ENCODE measurements at places on chromosomes 5 and 9.

GRCh38 chr9:95286151-95286550 lies 31.4 kb downstream of the FANCC start:
- no peak for DNase-seq

DNA sequence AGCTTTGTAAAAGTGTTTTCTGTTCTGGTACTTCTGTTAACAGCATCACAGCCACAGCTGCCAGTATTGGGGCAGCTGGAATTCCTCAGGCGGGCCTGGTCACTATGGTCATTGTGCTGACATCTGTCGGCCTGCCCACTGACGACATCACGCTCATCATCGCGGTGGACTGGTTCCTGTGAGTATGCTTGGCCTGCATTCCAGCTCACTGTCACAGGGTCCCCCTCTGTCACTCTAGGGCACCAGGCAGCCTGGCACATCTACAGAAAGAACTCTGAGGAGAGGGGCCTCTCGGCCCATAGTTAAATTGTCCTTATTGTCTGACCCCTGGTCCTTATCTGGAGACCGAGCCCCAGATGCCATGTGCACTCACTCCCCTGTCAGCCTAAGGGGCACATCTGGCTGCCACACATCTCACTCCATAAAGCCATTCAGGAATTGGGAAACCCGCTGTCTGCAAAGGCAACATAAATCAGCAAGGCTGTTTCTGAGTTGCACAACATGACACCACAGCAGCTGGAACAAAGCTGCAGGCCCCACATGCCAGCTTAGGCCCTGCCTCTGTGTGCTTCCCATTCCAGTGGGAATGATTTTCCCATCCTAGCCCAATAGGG lies 77.5 kb downstream of the SLC1A3 start:
- no peak for DNase-seq

DNA sequence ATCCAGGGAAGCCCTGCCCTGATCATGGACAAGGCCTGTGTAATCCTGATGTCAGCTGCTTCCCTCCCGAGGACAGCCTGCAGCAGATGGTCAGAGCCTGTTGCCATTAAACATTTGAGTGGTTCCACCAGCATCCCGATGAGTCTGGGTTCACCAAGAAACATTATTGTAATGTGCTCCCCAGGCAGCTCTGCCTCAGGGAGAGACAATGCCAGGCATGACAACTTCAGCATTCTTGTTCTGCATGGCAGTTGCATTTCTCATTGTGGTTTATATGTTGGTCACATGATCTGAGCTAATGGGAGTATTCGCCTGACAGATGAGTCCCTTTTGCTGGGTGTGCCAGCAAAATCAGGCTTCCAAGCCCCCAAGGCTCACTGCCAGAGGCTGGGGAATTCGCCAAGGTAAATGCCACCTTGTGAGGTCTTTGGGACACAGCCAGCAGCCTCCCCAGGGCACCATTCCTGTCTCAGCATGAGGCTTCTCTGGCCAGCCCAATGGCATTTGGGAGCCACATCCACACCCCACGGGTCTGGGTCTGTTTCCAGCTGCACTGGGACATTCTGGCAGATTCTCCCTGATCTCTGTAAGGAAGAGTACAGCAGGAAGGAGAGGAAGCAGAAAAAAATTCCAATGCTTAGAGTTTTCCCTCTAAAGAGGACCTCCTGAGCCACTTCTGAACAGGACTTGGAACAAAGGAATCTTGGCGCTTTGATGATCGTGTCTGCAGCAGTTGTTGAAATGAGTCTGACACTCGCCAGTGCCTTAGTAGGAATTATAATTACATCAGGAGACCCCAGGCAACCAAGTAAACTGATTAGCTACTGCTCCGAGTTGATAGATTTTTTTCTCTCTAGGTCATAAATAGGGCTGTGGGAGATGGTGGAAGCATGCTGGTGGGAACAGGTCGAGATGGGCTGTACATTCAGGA lies 18.7 kb downstream of the KCNIP1 start:
- DNase-seq = no peak

- DNase-seq = no peak
Observed at GRCh38 chr5:171355302-171355724, 32.3 kb upstream of the NPM1 start.

DNA sequence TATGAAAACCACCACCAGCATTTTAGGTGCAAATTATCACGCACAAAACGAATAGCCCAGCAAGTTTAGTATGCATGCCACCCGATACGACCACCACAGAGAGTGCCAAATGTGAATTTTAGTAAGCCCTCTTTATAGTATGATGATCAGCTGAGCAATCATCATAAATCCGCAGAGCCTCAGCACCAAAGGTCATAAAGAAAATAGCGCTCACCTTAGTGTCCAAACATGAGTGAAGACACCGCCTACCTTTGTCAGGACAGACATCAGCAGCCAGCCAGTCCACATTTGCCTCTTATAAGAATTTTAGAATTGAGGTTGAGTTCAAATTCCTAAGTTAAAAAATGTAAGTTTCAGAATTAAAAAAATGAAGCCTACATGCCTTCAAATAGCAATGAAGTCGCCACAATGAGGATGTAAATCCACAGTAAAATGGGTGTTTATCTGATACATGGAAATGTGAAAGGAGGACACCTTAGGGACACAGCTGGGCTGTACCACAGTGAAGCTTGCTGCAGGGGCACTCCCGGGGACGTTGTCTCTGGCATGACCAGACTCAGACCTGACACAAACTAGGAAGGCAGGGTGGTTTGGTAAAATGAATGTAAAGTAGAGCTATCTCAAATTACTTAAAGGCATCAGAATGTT lies 149.0 kb downstream of the AUH start:
- no peak for DNase-seq

DNA sequence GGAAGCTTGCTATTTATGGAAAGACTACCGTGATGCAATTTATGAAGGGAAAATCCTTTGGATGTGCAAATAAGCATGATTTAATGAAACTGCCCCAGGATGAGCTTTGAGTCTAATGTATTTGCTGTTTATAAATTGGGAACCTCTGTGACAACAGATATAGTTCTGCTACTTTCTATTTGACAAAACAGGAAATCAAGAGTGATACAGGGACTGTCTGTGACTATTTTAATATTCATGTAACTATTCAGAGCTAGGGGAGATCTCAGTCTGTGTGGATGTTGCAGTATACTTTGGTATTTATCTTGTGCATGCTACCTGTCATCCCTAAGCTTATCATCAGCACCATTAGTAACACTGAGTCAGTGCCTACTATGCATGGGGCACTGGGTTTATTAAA lies 132.1 kb downstream of the PDZD2 start:
- DNase-seq = no peak

GRCh38 chr5:132072070-132072469 lies 1.5 kb upstream of the CSF2 start:
- no peak for DNase-seq

GRCh38 chr5:126497506-126497905 lies 74.3 kb downstream of the GRAMD2B start:
- DNase-seq = no peak

DNA sequence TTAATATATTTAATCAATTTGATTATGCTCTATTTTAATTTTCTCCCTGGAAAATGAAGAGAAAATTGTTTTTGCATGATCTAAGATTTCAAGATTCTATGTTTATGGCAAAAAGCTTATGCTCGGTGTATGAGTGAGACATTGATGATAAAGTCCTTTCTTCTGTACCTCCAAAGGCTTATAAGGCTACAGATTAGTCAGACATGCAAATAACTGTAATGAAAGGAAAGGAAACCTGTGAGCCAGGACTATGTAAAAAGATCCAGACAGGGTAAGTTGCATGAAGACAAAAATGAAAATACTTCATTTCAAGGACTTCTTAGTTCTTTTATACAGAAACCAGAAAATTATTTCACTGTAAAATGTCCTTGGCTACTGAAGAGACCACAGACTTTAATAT lies 52.2 kb upstream of the EDIL3 start:
- DNase-seq = no peak

DNA sequence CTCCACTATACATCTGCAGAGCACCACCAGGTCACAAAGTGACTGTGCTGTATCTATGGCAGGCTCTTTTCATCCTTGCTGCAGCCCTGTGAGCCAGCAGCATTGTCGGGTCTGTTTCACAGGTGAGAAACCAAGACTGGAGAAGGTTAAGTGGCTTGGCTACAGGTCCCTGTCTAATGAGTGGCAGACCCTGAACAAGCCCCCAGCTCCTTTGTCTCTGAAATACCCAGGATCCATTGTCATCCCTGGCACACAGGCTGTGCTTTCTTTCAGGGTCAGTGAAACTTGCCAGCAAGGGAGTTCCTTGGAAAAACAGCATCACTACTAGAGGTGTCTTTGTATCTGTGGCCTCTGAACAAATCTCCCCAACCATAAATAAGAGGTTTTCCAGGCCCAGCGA lies 27.6 kb upstream of the CXCL14 start:
- no peak for DNase-seq

DNA sequence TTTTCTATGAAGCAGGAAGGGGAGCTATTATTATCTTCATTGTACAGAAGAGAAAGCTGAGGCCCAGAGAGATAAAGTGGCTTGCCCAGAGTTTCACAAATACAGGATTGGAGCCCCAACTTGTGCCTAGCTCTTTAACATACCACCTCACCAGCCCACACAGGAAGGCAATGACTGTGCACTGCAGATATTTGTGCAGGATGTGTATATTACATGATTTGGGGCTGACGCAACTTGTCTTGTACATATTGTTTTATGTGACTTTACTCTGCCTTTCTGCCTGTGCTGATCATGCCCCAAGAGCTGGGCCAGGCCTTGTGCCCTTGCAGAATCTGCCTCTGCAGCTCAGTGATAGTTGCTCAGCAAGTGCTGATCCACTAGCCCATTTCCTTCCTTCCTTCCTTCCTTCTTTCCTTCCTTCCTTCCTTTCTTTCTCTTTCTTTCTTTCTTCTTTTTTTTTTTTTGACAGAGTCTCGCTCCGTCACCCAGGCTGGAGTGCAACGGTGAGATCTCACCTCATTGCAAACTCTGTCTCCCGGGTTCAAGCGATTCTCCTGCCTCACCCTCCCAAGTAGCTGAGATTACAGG lies 106.6 kb upstream of the TBCA start:
- DNase-seq = no peak

DNA sequence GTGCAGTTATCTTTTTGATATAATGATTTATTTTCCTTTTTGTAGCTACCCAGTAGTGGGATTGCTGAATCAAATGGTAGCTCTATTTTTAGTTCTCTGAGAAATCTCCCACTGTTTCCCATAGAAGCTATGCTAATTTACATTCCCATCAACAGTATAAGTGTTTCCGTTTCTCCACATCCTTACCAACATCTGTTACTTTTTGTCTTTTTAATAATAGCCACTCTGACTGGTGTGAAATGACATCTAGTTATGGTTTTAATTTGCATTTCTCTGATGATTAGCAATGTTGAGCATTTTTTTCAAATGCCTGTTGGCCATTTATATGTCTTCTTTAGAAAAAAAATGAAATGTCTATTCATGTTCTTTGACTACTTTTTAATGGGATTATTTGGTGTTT lies 94.7 kb downstream of the SERINC5 start:
- no peak for DNase-seq

GRCh38 chr5:38743562-38743961 lies 102.2 kb upstream of the OSMR start:
- no peak for DNase-seq

DNA sequence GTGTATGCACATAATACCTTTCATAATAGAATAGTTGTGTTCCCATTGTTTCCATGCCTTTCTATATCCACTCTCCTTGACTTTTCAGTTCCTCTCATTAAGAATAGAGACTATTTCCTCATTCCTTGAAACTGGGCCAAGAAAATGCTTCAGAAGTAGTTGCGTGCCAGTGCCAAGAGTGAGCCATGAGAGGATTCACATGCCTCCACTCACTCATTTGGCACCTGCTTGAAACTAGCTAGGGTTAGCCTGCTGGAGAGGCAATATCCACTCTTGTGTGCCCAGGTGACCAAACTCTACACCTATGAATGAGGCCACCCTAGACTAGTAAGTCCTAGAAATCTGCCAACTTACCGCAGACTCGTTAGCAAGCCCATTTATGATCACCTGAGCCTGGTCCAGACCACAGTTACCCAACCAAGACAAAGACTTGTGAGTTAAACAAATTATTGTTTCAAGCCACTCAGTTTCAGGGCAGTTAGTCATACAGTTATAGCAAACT lies 276.3 kb downstream of the EPB41L4A start:
- no peak for DNase-seq

- no peak for DNase-seq
Observed at GRCh38 chr5:171505473-171506043, 86.1 kb downstream of the FGF18 start.

DNA sequence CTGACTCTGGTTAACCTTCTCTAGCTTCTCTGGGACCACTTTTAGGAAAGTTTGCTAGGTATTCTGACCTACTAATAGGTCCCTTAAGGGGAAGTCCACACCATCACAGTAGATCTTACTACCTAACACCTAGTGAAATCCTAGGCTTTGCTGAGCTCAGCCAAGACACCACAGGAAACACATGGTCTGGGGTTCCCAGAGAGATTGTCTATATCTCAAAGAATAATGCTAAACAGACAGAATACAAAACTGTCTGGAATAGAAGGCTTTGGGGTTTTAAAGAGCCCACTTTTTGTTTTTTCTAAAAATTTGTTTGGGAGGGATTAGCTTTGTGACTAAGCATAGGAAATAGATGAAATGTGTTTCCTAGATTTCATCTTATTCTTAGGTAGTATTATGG lies 395.1 kb downstream of the ARHGEF28 start:
- DNase-seq = no peak

GRCh38 chr5:162052676-162053075 lies 14.9 kb upstream of the GABRG2 start:
- DNase-seq = no peak

GRCh38 chr9:80086822-80087345 lies 515.1 kb downstream of the TLE4 start:
- DNase-seq = no peak

DNA sequence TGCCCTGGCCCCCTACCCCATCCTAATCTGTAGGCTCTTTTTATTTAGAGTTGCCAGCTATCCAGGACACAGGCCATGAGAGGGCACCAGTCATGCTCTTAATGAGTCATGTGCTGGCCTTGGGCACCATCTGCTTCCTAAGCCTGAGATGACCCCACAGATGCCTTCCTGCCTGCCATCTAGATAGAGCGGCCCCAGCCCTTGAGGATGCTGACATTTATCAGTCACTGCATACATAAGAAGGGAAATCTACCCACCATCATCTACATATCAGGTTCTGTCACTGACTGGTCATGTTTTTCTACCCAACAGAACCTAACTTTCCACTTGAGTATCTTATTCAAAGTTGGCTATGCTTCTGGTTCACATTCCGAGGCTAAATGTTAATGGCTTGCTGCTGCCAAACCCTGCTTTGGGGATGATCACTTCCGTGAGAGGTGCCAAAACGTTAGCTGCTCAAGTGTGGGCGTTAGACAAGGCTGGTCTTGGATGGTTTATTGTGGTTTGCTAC lies 49.9 kb upstream of the TTC23L start:
- no peak for DNase-seq

- peak; percentile 58 for DNase-seq
Observed at GRCh38 chr9:129237164-129237611, 59.1 kb upstream of the IER5L start.

DNA sequence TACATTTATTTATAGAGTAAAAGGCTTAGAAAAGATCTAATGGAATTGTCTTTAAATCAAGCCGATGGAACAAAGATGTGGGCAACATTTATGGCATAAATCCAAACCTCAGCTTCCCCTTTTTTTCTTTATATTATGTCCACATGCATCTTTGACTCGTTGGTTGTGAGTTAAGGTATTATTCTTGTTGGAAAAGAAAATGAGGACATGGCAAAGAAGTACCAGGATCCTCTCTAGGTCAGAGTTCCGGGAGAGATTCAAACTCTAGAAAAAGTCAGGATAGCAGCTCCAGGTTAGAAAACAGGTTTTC lies 508 bp upstream of the NME5 start:
- DNase-seq = no peak

- DNase-seq = no peak
Observed at GRCh38 chr9:76403352-76403751, 9.1 kb upstream of the RFK start.

All from activated T-cell treated with anti-CD3 and anti-CD28 coated beads for 4 hours (primary cell).